ENCODE measurements at places on chromosomes 2 and 18.

GRCh38 chr2:33077844-33078243, 131.1 kb downstream of the LTBP1 start:
- DNase-seq = no peak

DNA sequence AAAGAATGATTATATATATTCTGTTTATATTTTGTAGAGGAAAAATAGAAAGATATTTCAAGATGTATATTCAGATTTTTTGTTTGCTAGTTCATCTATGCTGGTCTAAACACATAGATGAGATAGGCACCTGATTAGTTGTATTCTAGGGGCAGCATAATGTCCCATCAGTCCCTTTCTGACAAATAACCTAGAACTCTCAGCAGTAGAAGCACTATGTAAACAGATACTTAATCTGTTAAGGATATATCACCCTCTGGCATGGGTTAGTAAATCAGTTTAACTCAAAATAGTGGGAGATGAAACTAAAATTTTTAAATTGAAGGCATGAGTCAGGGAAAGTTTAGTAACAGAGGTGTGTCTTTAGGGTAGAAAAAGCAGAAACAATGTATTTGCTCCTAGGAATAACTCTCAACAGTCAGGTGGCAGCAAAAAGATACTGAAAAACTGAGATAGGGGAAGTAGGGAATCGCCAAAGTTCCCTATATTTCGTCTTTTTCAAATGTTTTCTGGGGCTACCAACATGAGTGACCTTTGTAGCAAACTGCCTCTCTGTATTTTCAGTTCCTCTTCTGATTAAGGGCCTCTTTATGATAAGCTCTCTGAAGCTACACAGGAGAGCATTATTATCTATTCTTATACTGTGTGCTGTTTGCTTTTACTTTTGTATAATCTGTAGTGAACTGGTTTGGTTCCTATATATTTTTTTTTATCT, 5.7 kb downstream of the PPP1R1C start:
- no peak for DNase-seq

- DNase-seq = no peak
Observed at GRCh38 chr18:26813043-26813442, 52.5 kb downstream of the AQP4 start.

DNA sequence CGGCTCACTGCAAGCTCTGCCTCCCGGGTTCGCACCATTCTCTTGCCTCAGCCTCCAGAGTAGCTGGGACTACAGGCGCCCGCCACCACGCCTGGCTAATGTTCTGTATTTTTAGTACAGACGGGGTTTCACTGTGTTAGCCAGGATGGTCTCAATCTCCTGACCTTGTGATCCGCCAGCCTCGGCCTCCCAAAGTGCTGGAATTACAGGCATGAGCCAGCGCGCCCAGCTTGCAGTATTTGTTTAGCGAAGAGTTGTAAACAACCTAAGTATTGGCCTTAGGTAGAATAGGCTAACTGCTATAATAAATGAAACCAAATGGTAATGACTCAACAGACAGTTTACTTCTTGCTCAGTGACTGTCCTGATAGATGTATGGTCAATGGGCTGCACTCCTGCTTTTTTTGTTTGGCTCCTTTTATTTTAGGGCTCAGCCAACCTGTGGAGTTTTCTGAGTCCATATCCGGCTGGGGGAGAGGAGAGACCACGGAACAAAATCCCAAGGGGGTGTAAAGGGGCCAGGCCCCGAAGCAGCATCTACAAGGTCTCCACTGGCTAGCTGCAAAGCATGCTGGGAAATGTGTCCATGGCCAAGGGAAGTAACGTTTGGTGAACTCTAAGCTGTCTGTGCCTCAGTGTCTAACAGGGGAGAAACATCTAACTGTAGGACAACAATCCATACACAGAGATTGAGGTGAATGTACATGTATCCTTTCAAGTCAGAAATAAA, 841.0 kb upstream of the ID2 start:
- no peak for DNase-seq

GRCh38 chr18:42045346-42045745, 90.3 kb downstream of the PIK3C3 start:
- DNase-seq = no peak

Measured in breast epithelium (tissue), 4 donors.